Activated naive CD4-positive, alpha-beta T cell treated with anti-CD3 and anti-CD28 coated beads, Interleukin-2, amount 50 U/mL, for 72 hours (primary cell): ENCODE measurements at places on chromosomes 13 and 19. TPM values are rescaled to one million over a fixed set of nuclear protein-coding genes. Genes with fewer than 3 reads are reported as not detected.
A peak's percentile ranks its signal among the peaks of the same experiment; 100 is the strongest.

- no peak for DNase-seq
Observed at GRCh38 chr13:26946684-26947343, 186.2 kb upstream of the GPR12 start.

DNA sequence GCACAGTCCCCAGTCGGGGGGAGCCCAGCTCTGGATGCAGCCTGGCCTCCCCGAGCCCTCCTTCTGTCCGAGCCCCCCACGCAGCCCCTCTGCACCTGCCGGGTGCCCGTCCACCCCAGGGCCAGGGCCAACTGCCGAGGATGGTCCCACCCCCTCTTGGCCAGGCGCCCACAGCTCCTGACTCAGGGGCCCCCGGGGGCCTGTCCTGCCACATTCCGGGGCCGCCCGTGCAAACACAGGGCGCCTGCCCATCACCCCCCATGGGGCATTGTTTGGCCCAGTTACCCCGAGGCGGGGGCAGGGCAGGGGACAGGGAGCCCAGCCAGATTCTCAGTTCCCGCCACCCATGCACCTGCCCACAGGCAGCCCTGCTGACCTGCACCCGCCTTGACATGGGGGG, 5.3 kb upstream of the TCF3 start:
- DNase-seq = no peak

GRCh38 chr19:15112385-15112784, 5.2 kb downstream of the SYDE1 start:
- no peak for DNase-seq

- DNase-seq = no peak
Observed at GRCh38 chr19:44757057-44757734, 8.7 kb downstream of the BCL3 start.

- no peak for DNase-seq
Observed at GRCh38 chr19:45883881-45884681, 1.9 kb downstream of the IRF2BP1 start.

GRCh38 chr19:44356383-44357111, at the start of gene ZNF112:
ZNF112 (minus strand) TSS chr19:44356680; CDS start chr19:44340539, 16,141 bp downstream.
- DNase-seq = no peak

DNA sequence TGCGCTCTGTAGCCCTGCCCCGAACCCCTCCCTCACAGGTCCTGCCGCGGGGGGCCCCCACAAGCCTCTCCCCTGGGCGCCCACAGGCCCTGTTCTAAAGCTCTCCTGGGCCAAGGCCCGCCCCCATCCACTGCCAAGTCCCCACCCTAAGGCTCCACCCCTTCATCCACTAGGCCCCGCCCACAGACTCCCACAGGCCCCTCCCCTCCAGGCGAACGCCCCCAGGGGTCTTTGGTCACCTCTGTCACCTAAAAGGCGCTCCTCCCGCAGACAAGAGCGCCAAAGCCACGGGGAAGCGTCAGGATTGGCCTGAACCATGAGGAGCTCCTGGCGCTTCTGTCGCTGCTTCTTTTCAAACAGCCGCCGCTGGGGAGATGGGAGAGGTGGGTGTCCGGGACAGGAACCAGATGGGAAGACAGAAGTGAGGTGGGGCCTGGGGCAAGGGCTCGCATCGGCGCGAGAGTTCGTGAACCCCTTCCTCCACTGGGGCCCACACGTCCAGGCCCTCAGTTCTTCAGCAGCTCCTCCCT, 2.3 kb downstream of the TULP2 start:
- DNase-seq = no peak

The SYCN gene
- not detected for total RNA-seq

The CCDC169 gene
- total RNA-seq = 0.46 TPM

DNA sequence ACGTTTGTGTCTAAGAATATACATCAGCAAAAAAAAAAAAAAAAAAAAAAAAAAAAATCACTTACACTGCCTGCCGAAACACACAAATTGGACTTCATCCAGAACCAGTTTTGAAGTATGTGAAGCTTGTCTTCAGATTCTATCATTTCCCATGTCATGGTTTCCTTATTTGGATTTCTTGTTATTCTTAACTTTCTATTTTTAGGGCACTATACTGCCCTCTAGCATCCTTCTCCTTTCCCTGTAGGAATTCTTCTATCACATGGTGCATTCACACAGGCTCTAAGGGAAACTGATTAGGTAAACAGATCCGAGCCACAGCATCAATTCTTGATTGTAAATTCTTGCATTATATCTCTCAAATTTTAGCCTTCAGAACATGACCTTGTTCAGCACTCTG, 1507.5 kb downstream of the OLFM4 start:
- DNase-seq = no peak

- DNase-seq = peak; percentile 65
Observed at GRCh38 chr19:1624458-1624857, 19.2 kb upstream of the UQCR11 start.

The RNF17 gene
- 0.54 TPM for total RNA-seq

DNA sequence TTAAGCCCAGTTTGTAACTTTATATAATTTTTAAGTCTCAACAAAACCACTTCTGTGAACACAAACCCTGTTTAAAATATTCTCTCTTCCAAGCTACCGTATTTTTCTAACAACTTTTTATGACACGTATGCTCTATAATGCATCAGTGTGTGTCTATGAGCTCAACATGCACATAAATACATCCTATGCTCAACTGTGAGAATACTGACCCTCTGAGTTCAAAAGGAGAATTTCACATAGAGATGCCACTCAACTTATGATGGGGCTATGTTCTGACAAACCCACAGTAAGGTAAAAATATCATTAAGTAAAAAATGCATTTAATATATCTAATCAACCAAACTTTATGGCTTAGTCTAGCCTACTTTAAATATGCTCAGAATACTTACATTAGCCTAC, 1139.7 kb upstream of the SPRY2 start:
- DNase-seq = no peak

GRCh38 chr19:35629332-35629633, 447 bp downstream of the RBM42 start:
- DNase-seq = no peak

- no peak for DNase-seq
Observed at GRCh38 chr13:62113179-62113578, 697.5 kb upstream of the PCDH20 start.

GRCh38 chr19:46755077-46755852, 9.0 kb upstream of the STRN4 start:
- DNase-seq = no peak
